Osteocyte (in vitro differentiated cells): ENCODE measurements at places on chromosomes 7 and 10.

GRCh38 chr7:131141443-131141967 lies 186.2 kb upstream of the MKLN1 start:
- H3K27ac ChIP-seq = no peak overlapping the region
- no peaks in the 10 kb centered on the region for H3K27me3 ChIP-seq
- H3K4me1 ChIP-seq = no peaks in the 10 kb centered on the region
- no peak overlapping the region for H3K4me3 ChIP-seq
- DNase-seq = no peak
- no peaks in the 10 kb centered on the region for H3K36me3 ChIP-seq

GRCh38 chr7:141960687-141961422 lies 12.7 kb downstream of the TAS2R38 start:
- H3K4me3 ChIP-seq = no peak overlapping the region
- no peaks in the 10 kb centered on the region for H3K27me3 ChIP-seq
- no peaks in the 10 kb centered on the region for H3K36me3 ChIP-seq
- DNase-seq = no peak
- H3K4me1 ChIP-seq = no peaks in the 10 kb centered on the region
- no peak overlapping the region for H3K27ac ChIP-seq

DNA sequence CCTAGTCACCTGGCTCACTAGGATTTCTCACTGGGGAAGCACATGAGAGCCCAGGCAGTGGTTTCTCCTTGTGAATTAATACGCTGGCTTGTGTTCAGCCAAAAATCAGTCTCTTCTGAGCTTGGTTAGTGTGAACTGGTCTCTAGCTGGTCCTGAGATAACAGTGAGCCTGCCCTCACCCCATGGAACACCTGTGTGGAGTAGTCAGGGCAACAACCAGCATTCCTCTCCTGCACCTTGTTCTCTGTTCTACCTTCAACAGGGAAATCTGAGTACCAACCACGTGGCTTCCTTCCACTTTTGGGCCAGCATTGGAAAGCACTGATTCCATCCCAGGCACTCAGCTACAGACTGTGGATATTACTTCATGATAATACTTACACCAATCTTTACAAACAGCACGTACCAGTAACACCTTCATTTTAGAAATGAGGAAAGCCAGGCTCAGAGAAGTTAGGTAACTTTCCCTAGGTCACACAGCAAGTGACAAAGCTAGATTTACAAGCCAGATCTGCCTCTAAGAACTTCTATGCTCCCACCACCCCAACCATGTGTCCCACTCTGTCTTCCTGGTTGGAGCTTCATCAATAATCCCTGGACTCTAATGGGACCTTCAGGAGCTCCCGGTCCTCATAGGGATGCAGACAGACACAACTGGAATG lies 106.6 kb downstream of the GRID1 start:
- no peaks in the 10 kb centered on the region for H3K4me1 ChIP-seq
- H3K4me3 ChIP-seq = no peak overlapping the region
- H3K36me3 ChIP-seq = no peaks in the 10 kb centered on the region
- peaks cover 3% of the 10 kb centered on the region for H3K27me3 ChIP-seq

DNA sequence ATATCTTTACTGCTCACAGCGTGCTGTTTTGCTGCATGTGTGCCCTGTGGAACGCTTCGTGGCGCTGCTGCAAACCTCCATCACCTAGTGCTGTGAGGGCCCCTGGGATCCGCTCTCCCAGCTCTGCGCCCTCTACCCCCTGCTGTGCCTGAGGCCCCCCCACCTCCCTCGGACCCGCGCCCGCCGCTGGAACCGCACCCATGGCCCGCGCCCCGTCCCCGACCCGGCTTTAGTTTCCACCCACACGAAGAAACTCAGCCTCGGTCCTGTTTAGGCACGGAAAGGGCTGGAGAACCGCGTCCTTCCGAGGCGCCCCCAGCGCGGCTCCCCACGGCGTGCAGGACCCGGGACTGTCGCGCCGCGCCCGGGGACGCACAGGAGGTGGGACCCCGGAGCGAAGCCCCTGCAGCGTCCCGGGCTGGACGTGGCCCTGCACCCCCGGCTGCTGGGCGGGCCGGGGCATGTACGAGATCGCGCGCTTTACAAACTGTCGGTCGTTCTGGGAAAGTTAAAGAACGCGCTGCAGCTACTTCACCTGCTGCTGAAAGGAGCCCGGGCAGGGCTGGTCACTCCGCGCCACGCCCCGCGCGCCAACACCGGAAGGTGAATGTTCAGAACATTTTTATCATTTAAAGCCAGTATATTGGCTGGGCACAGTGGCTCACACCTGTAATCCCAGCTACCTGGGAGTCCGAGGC lies 54.3 kb downstream of the BMS1 start:
- peaks cover 7% of the 10 kb centered on the region for H3K27me3 ChIP-seq
- peaks cover 6% of the 10 kb centered on the region for H3K36me3 ChIP-seq
- DNase-seq = no peak
- H3K4me1 ChIP-seq = no peaks in the 10 kb centered on the region
- H3K27ac ChIP-seq = no peak overlapping the region

- no peaks in the 10 kb centered on the region for H3K4me1 ChIP-seq
- H3K4me3 ChIP-seq = no peak overlapping the region
- no peak for DNase-seq
Observed at GRCh38 chr7:142063551-142064442, 47.7 kb upstream of the MGAM2 start.

DNA sequence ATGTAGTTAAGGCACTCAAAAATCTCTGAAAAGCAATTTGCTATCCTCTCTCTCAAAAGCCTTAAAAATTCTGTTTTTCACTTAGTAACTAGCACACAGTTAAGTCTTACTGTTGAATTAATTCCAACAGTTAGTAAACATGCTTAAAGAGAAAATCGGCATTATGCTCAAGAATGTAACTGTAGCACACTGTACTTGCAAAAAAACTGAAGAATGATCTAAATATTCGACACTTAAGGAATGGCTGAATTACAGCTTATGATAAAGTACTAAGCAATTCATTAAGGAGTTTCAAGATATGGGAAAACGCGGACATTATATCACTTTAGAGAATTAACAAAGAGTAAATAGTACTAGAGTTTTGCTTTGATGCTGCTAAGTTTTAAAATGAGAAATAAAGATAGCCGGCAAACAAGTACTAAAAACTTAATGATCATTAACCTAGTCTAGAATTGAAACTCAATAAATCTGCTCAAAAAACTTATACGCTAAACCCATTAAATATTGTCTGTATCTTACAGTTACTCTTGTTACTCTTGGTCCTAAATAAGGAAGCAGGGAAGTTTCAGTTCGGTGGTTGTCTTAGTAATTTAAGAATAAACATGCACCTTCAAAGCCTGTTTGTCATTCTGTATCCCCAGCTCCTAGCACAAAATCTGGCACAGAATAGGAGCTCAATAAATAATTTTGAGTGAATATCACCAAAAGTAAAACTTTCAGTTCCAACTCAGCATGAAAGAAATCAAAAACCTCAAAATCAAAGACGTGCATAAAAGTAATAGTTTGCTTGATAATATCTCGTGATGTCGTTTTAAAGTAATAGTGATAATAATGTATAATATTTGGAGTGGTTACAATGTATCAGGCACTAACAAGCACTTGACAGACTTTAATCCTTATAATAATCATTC lies 1.2 kb downstream of the TRDMT1 start:
- H3K27ac ChIP-seq = peak overlapping the region; percentile 95
- no peaks in the 10 kb centered on the region for H3K27me3 ChIP-seq
- no peak for DNase-seq
- no peaks in the 10 kb centered on the region for H3K36me3 ChIP-seq

GRCh38 chr7:25389489-25390106 lies 161.3 kb upstream of the NPVF start:
- H3K4me3 ChIP-seq = no peak overlapping the region
- no peak overlapping the region for H3K27ac ChIP-seq
- peaks cover 35% of the 10 kb centered on the region for H3K27me3 ChIP-seq
- no peaks in the 10 kb centered on the region for H3K36me3 ChIP-seq
- peaks cover 31% of the 10 kb centered on the region for H3K4me1 ChIP-seq

DNA sequence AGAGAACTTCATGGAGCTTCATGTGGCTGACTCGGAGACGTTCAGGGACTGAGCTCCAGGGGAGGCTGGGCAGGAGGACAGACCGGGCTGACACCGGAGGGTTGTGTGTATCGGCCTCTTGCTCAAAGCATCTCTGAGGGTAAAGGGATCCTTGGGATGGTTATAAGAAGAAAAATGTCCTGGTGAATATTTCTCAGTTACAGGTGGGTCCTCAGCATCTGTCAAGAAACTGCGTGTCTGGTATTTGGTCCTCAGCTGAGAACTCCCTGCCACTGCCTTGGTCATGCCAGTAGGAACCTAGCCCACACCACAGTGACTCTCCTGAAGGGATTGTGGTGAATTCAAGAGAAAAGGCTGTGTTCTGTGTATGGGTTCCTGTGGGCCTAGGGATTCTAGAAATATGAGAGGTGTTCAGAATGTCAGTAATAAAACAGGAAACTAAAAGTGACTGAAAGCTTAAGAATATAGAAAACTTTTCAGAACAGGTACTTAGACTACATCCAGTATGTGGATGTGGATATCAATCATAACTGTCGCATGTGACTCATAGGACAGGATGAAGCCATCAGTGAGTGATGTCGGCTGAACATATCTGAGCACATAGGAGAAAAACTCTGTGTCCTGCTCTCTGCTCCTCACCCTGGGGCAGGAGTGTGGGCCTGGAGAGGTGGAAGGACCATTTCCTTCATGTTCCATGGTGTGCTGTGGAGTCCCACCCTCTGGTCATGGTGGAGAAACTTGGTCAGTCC lies 28.4 kb downstream of the MBL2 start:
- no peak overlapping the region for H3K4me3 ChIP-seq
- no peak overlapping the region for H3K27ac ChIP-seq
- H3K27me3 ChIP-seq = peaks cover 12% of the 10 kb centered on the region
- no peaks in the 10 kb centered on the region for H3K36me3 ChIP-seq
- H3K4me1 ChIP-seq = no peaks in the 10 kb centered on the region
- DNase-seq = no peak

DNA sequence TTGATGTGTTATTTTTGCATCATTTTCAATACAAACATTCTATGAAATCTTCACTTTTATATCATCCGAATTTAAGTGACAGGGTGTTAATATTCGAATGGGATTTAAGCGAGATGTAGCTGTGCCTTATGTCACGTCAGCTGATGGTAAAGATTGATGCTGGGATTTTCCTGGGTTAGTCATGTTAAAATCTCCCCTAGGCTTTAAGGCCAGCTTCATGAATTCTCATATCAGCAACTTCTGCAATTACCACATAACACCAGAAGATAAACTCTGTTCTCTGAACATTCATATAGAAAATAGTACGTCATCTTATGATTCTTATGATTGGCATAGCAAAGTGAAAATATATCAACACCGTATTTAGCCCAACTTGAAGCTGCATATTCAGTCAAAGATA lies 669.2 kb downstream of the PCDH15 start:
- H3K36me3 ChIP-seq = no peaks in the 10 kb centered on the region
- no peaks in the 10 kb centered on the region for H3K27me3 ChIP-seq
- H3K4me3 ChIP-seq = no peak overlapping the region
- no peak for DNase-seq
- no peak overlapping the region for H3K27ac ChIP-seq
- H3K4me1 ChIP-seq = no peaks in the 10 kb centered on the region

GRCh38 chr10:112812586-112812985 lies 137.5 kb upstream of the TCF7L2 start:
- peaks cover 63% of the 10 kb centered on the region for H3K4me1 ChIP-seq
- peak overlapping the region; percentile 44 for H3K4me3 ChIP-seq
- no peaks in the 10 kb centered on the region for H3K27me3 ChIP-seq
- peak overlapping the region; percentile 90 for H3K27ac ChIP-seq

DNA sequence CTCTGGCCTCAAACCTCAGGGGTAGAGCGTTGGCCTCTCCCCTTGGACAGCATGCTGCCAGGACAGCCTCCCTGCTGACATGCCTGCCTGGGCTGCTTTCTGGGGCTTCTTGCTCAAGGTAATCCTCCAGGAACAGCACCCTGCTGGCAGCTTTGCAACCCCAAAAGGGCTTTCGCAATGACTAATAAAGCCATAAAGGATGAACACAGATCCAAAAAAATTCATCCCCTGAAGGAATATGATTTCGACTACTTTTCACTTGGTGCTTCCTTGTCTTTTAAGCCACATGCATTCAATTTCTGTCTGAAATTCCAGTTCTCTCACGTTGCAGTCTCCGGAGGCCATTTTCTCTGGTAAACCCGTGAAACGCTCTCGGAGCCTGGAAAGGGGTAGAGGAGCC lies 15.1 kb upstream of the SH3PXD2A start:
- no peaks in the 10 kb centered on the region for H3K27me3 ChIP-seq
- H3K36me3 ChIP-seq = peaks cover 7% of the 10 kb centered on the region
- H3K4me3 ChIP-seq = no peak overlapping the region
- peak overlapping the region; percentile 65 for H3K27ac ChIP-seq
- no peak for DNase-seq

DNA sequence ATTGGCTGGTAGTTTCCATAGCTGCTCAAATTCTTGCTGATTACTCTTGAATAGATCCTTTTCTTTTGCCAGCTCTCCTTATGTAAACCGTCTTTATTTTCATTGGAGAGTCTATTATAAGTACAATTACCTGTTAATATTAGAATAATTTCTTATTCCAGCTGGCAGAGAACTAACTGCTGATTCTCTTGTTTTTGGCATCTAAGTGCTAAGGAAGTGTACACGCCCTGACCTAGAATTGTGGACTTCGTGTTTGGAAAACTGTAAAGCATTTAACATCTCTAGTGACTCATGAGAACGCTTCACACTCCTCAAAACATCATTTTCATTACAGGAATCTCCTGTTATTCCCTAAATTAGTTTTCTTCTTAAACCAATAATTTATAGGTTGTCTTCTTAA lies 39.9 kb upstream of the FAM171A1 start:
- H3K4me1 ChIP-seq = no peaks in the 10 kb centered on the region

- DNase-seq = no peak
- no peaks in the 10 kb centered on the region for H3K36me3 ChIP-seq
- peaks cover 8% of the 10 kb centered on the region for H3K27me3 ChIP-seq
- no peaks in the 10 kb centered on the region for H3K4me1 ChIP-seq
Observed at GRCh38 chr10:92677708-92678107, 12.0 kb upstream of the HHEX start.
